ENCODE measurements at places on chromosomes 2 and 18.

- no peak for DNase-seq
Observed at GRCh38 chr2:45130736-45131135, 121.5 kb upstream of the SIX2 start.

GRCh38 chr2:119223521-119224390 lies at the start of gene STEAP3:
STEAP3 (plus strand) TSS chr2:119223834; CDS start chr2:119231013, 7,179 bp downstream.
- DNase-seq = peak; percentile 92

- no peak for DNase-seq
Observed at GRCh38 chr2:212173331-212173730, 365.3 kb downstream of the ERBB4 start.

- DNase-seq = no peak
Observed at GRCh38 chr18:11747731-11748130, 58.7 kb downstream of the GNAL start.

DNA sequence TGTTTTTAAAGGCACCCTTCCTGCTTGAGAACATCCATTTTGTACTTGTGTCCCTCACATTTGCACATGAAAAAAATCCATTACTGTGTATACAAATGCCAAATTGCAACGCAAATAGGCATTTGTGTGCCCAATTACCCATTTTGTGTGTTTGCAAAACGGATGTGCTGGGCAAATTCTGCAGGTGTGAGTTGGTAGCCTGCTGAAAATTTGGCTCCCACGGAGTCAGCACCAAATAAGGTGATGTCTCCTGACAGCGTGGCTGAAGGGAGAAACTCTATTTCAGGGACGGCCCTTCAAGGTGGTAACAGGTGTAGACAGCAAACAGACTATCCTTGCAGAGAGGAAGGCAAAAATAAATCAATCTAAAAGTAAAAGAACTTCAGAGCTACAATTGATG lies 661.1 kb downstream of the BCL11A start:
- no peak for DNase-seq

- DNase-seq = peak; percentile 17
Observed at GRCh38 chr2:69770193-69770702, 28.3 kb downstream of the ANXA4 start.
